ENCODE measurements at places on chromosomes 6 and 20. TPM values are rescaled to one million over a fixed set of nuclear protein-coding genes. Genes with fewer than 3 reads are reported as not detected.
A peak's percentile ranks its signal among the peaks of the same experiment; 100 is the strongest.

Gene PTK6
- not detected for total RNA-seq

Gene HLA-DRB1
- total RNA-seq = 25.2 TPM

Gene PFDN6
- total RNA-seq = 49.9 TPM

Gene GDAP1L1
- not detected for total RNA-seq

Gene ULBP2
- 0.49 TPM for total RNA-seq

Gene UNC5CL
- total RNA-seq = 0.52 TPM

Gene TRIM15
- 0.12 TPM for total RNA-seq

Gene BNIP5
- not detected for total RNA-seq

Gene GHRH
- total RNA-seq = not detected

Gene MRPS10
- total RNA-seq = 54.0 TPM

Gene TNF
- 0.23 TPM for total RNA-seq

- H3K27me3 ChIP-seq = no peaks in the 10 kb centered on the region
- H3K36me3 ChIP-seq = no peaks in the 10 kb centered on the region
- DNase-seq = no peak
- H3K4me3 ChIP-seq = no peak overlapping the region
- no peaks in the 10 kb centered on the region for H3K4me1 ChIP-seq
Measured at GRCh38 chr6:12275107-12275506, 15.1 kb upstream of the EDN1 start.

DNA sequence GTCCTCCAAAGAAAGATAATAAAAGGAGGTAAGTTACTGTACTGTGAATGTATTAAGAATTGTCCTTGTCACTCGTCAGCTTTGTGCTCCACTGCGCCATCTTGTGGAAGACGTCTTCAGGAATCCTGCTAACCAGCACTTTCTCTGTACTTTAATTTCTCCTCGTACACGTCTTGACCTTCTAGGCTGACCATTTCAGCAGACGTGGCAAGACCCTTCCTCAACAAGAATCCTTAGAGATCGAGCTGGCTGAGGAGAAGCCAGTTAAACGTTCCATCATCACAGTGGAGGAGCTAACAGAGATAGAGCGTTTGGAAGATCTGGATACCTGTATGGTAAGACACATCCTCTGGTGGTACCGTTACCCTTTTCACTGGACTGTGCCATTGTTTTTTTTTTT, 95.5 kb upstream of the SCGN start:
- no peaks in the 10 kb centered on the region for H3K27me3 ChIP-seq
- H3K27ac ChIP-seq = no peak overlapping the region
- no peaks in the 10 kb centered on the region for H3K36me3 ChIP-seq
- DNase-seq = peak; percentile 39
- no peaks in the 10 kb centered on the region for H3K4me1 ChIP-seq
- no peak overlapping the region for H3K4me3 ChIP-seq

- H3K36me3 ChIP-seq = no peaks in the 10 kb centered on the region
- peak overlapping the region; percentile 97 for H3K4me3 ChIP-seq
- DNase-seq = no peak
Measured at GRCh38 chr20:17971300-17972013, 2.6 kb downstream of the MGME1 start.

GRCh38 chr20:45685896-45686295, 15.9 kb upstream of the WFDC11 start:
- DNase-seq = no peak
- H3K4me3 ChIP-seq = no peak overlapping the region
- no peaks in the 10 kb centered on the region for H3K4me1 ChIP-seq
- H3K27ac ChIP-seq = no peak overlapping the region
- H3K27me3 ChIP-seq = no peaks in the 10 kb centered on the region

- no peaks in the 10 kb centered on the region for H3K36me3 ChIP-seq
- peaks cover 16% of the 10 kb centered on the region for H3K4me1 ChIP-seq
- H3K4me3 ChIP-seq = no peak overlapping the region
- H3K27ac ChIP-seq = peak overlapping the region; percentile 39
Measured at GRCh38 chr20:53865901-53866793, 204.2 kb downstream of the BCAS1 start.

GRCh38 chr6:7241709-7242645, 71.0 kb downstream of the SSR1 start:
- no peaks in the 10 kb centered on the region for H3K36me3 ChIP-seq
- DNase-seq = no peak
- no peaks in the 10 kb centered on the region for H3K27me3 ChIP-seq
- H3K4me1 ChIP-seq = peaks cover 22% of the 10 kb centered on the region
- H3K27ac ChIP-seq = no peak overlapping the region

GRCh38 chr6:164795056-164795815, 514.2 kb downstream of the C6orf118 start:
- no peak for DNase-seq
- H3K4me3 ChIP-seq = no peak overlapping the region
- H3K27ac ChIP-seq = no peak overlapping the region
- no peaks in the 10 kb centered on the region for H3K27me3 ChIP-seq
- no peaks in the 10 kb centered on the region for H3K36me3 ChIP-seq
- H3K4me1 ChIP-seq = no peaks in the 10 kb centered on the region

- peak overlapping the region; percentile 69 for H3K27ac ChIP-seq
- H3K27me3 ChIP-seq = no peaks in the 10 kb centered on the region
- H3K4me3 ChIP-seq = no peak overlapping the region
- DNase-seq = no peak
- H3K36me3 ChIP-seq = no peaks in the 10 kb centered on the region
Measured at GRCh38 chr6:7165890-7166267, 58.1 kb downstream of the RREB1 start.

DNA sequence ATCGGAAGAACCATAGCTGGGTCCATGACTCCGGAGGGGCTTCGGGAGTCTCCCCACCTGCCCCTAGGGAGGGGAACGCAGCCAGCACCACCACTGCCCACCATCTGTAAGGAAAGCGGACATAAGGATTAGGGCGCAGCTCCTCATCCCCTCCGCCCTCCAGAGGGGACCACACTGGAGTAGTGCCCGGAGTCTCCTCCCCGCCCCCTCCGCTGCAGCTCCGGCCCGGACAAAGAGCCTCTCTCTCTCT, 628 bp downstream of the SLC35B2 start:
- peaks cover 12% of the 10 kb centered on the region for H3K4me1 ChIP-seq
- H3K27me3 ChIP-seq = no peaks in the 10 kb centered on the region
- no peak for DNase-seq
- peak overlapping the region; percentile 99 for H3K4me3 ChIP-seq
- H3K27ac ChIP-seq = peak overlapping the region; percentile 87

DNA sequence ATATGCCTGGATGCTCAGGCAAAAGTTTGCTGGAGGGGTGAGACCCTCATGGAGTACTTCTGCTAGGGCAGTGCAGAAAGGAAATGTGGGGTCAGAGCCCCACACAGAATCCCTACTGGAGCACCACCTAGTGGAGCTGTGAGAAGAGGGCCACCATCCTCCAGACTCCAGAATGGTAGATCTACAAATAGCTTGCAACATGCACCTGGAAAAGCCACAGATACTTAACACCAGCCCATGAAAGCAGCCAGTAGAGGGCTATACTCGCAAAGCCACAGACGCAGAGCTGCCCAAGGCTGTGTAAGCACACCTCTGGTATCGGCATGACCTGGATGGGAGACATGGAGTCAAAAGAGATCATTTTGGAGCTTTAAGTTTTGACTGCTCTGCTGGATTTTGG, 60.7 kb upstream of the GJE1 start:
- no peak for DNase-seq
- H3K36me3 ChIP-seq = no peaks in the 10 kb centered on the region
- H3K27me3 ChIP-seq = no peaks in the 10 kb centered on the region

GRCh38 chr6:114389111-114389510, 46.3 kb upstream of the HS3ST5 start:
- no peaks in the 10 kb centered on the region for H3K36me3 ChIP-seq
- no peak overlapping the region for H3K4me3 ChIP-seq
- no peaks in the 10 kb centered on the region for H3K4me1 ChIP-seq

DNA sequence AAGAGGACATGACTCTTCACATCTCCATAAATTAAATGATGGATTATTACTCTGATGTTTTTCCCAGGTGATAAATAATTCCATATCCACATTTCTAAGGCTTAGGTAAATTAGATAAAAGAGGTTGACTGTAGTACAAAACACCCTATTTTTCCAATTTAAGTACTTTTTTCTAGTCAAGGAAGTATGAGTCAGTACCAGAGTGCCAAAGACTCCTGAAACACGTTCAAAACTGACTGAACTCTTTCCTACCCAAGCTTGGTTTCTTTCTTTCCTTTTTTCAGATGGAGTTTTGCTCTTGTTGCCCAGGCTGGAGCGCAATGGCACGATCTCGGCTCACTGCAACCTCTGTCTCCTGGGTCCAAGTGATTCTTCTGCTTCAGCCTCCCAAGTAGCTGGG, 85.0 kb downstream of the DOK5 start:
- no peaks in the 10 kb centered on the region for H3K36me3 ChIP-seq
- no peak overlapping the region for H3K27ac ChIP-seq
- no peak for DNase-seq
- H3K4me3 ChIP-seq = no peak overlapping the region
- H3K4me1 ChIP-seq = no peaks in the 10 kb centered on the region

DNA sequence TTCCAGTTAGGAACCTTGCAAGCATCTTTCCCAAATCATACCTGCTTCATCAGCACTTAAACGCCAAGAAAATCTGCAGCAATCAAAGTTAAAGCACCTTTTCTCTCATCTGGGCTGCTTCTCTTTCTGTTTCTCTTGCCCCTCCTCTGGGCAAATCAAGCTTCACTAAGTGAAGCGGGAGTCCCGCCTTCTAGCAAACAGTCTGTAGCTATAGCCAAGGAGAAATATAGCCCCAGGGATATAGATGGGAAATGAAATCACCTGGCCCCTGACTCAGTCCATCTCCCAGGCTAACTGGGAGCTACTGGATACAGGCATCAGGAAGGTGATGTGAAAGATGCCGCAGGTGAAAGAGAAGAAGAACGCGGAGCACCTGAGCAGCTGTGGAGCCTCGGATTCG, 481.9 kb downstream of the C6orf118 start:
- DNase-seq = no peak
- H3K36me3 ChIP-seq = no peaks in the 10 kb centered on the region
- no peak overlapping the region for H3K27ac ChIP-seq
- no peak overlapping the region for H3K4me3 ChIP-seq

DNA sequence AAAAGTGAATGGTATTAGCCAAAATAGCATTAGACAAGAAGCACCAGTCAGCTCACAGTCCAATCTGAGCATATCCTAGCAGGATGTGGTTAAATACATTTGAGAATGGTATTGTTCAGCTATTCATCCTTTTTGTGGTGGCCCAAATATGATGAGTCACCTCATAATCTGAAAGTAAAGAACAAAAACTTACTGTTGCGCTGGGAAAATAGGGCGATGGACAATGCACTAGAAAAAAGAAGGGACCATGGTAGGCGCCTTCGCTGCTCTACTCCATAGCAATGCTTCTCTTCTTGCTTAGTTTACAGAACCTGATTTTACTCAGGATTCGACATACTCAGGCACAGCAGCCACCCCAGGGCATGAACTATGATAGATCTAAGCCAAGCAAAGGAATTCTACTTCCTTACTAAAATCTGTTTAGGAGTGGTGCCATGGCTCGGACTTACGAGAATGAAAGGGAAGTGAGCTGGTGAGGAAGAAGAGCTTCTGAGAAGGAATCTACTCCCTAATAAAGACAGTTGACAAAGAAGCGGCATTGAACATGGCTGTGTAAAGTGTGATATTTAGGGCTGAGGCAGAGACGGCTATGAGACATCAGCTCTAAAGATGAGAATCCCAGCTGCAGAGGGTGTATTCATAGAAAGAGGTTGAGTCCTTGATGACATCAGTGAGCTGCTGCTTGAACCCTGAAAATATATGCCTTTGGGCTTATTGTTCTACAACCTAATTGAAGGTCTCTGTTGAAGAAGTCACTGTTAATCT, 16.6 kb upstream of the FBXO9 start:
- no peak for DNase-seq
- H3K4me3 ChIP-seq = no peak overlapping the region
- H3K27me3 ChIP-seq = no peaks in the 10 kb centered on the region
- no peaks in the 10 kb centered on the region for H3K36me3 ChIP-seq

- no peaks in the 10 kb centered on the region for H3K4me1 ChIP-seq
- H3K27me3 ChIP-seq = no peaks in the 10 kb centered on the region
- H3K27ac ChIP-seq = no peak overlapping the region
- no peak overlapping the region for H3K4me3 ChIP-seq
- DNase-seq = no peak
Measured at GRCh38 chr20:25512709-25513108, 72.6 kb downstream of the NINL start.

DNA sequence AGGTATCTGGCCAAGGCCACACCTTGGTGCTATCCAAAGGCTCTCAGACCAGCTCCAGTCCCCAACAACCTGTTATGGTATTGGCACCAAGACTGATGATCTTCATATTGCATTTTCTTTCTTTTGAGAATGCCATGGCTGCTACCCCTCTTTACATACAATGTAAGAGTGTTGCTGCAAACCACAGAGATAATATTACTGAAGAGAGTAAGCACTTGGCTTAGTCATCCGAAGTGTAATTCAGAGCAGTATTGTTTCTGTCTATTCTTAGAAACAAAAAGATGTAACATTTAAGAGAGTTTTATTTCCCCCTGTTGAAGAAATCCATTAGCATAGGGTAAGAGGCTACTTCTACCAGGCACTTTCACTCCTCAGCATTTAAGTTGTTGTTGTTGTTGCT, 212.5 kb downstream of the C6orf118 start:
- H3K4me3 ChIP-seq = no peak overlapping the region
- H3K4me1 ChIP-seq = no peaks in the 10 kb centered on the region
- no peaks in the 10 kb centered on the region for H3K36me3 ChIP-seq
- DNase-seq = no peak
- H3K27me3 ChIP-seq = no peaks in the 10 kb centered on the region
- H3K27ac ChIP-seq = no peak overlapping the region

DNA sequence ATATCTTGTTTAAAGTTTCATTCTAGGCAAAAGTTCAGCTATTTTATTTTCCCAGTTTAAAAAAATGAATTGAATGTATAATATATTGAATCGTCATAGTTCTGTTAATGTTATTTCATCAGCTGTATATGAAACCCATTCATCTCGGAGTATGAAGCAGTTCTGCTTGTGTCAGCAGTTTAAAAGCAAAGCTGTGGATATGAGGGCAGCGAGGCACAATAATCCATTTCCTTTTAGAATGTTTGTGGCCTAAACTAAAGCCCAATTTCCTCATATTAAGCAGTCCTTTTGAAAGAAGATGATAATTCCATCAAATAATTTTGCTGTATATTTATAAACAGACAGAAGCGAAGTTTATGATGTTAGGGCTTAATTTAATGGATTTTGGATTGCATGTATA, 300.1 kb downstream of the SAMD5 start:
- H3K36me3 ChIP-seq = no peaks in the 10 kb centered on the region
- no peak overlapping the region for H3K4me3 ChIP-seq
- DNase-seq = no peak
- H3K4me1 ChIP-seq = no peaks in the 10 kb centered on the region

DNA sequence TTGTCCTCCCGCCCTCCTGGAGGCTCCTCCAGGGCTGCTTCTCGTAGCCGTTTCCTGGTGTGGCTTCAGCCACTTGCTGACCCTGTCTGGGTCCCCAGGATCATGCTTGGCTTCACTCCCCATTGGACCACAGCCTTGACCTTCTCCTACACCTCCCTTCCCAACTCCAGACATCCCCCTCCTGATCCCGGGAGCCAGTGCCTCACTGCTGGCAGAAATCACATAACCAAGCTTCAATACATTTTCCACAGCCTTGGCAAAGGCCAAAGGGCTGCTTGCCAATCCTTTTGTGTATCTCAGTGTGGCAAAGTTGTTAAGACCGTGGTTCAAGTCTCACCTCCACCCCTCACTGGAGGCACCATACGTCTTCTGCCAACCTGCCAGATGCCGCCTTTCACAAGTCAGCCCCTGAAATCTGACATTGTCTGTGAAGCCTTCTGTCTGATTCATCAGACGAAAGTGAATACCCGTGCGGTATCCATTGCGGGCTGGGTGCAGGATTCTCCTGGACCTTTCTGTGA, 60.1 kb downstream of the PHACTR3 start:
- DNase-seq = no peak
- H3K4me1 ChIP-seq = no peaks in the 10 kb centered on the region
- no peak overlapping the region for H3K4me3 ChIP-seq

GRCh38 chr6:134247844-134248580, 69.9 kb downstream of the SGK1 start:
- peaks cover 41% of the 10 kb centered on the region for H3K4me1 ChIP-seq
- peak overlapping the region; percentile 61 for H3K27ac ChIP-seq
- no peak for DNase-seq
- no peaks in the 10 kb centered on the region for H3K36me3 ChIP-seq
